ENCODE measurements at places on chromosomes 2 and 18.

GRCh38 chr18:48555465-48555995, 16.7 kb downstream of the CTIF start:
- DNase-seq = no peak

- peak; percentile 87 for DNase-seq
These were observed 21.4 kb downstream of the HJURP start for GRCh38 chr2:233832869-233833311.

GRCh38 chr18:3193331-3193730, 26.4 kb downstream of the MYOM1 start:
- no peak for DNase-seq

- DNase-seq = no peak
These were observed 327.5 kb upstream of the HNRNPA3 start for GRCh38 chr2:176885001-176885643.

- DNase-seq = no peak
These were observed 233.0 kb downstream of the ALK start for GRCh38 chr2:29688429-29688828.

- DNase-seq = no peak
These were observed 15.9 kb downstream of the FBXO41 start for GRCh38 chr2:73268366-73268829.

DNA sequence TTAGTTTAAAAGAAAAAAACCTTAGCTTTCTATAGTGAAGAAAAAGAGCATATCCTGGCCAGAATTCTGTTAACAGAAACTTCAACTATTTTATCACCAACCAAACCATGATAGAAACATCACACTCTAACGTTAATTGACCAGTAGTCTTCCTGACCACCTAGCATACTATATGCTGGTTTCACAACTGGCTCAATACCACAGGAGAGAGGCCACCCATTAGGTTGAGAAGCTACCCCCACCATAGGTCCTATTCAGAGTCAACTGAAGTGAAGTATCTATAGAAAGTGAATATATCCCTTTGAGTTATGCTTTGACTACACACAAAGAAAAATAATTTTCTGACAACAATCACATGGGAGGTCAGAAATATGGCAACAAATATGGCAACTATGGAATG, 85.2 kb upstream of the STK17B start:
- DNase-seq = no peak

DNA sequence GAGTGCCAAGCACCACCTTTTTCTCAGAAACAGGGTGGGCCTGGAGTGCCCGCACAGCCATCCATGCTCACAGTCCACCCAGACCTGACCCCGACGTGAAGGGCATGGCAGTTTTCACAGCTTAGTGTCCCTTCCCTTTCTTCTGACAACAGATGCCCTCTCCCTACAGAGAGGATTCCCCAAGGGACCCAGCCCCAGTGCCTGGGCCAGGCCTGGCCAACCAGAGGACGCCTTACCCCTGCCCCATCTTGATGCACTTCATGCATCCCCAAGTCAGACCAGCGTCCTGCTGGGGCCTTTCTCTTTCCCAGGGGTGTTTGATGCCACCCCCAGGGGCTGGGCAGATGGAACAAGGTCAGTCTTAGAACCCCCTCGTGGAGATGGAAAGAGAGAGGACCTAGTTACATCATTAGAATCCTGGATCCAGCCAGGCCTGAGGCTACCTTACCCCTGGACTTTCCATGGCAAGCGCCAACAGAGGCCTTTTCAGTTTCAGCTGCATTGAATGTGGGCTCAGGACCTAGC, 3.8 kb downstream of the ANKMY1 start:
- DNase-seq = no peak

- no peak for DNase-seq
These were observed 246.5 kb upstream of the SPRED2 start for GRCh38 chr2:65678779-65679391.

GRCh38 chr2:186757009-186757408, 63.1 kb downstream of the FAM171B start:
- DNase-seq = peak; percentile 88

DNA sequence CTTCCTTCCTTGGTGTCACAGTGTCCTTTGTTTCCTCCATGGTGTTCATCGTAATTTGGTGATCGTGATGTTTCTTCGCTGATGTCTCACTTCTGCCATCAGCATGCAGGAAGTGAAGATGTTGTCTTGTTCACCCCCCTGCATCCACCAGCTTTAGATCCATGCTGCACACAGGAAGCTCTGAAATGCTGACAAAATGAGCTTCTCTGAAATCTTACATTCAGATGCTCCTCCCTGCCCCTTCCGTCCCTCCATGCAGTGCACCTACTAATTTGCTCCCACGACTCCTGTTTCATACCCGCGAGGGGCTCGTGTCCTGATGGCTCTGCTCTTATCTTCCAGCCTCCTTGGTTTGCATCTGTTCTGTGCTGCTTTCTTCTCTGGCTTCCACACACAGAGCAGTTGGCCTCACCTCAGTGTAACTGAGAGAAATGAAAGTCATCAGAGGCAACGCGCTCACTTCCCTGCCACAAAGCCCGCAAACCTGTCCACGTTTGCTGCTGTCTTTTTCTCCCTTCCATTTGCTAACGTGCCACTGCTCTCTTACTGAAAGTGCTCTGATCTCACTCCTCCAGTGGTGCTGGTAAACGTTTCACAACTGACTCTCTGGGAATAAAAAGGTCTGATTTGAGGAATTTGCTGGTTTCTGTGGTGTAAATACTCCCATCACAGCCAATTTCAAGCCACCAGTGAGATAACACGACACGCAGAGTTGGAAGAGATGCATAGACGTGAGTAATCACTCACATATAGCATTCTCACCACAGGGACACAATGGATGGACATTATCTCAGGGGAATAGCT, 41.0 kb upstream of the MGAT4A start:
- no peak for DNase-seq

DNA sequence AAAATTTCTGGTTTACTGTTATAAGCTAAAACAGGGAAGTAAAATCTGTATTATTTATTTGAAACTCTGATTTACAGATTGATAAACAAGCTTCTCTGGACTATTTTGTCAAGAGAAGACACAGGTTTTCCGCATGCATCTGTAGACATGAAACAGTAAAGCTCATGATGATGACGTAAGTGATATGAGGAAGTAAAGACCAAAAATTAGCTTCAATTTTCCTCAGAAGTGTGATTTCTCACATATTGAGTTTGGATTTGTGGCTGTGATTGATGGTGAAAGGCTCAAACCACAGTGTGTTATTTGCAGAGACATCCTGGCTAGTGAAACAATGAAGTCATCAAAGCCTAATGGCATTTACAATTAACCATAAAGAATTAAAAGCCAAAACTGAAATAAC, 12.6 kb upstream of the LONRF2 start:
- no peak for DNase-seq

DNA sequence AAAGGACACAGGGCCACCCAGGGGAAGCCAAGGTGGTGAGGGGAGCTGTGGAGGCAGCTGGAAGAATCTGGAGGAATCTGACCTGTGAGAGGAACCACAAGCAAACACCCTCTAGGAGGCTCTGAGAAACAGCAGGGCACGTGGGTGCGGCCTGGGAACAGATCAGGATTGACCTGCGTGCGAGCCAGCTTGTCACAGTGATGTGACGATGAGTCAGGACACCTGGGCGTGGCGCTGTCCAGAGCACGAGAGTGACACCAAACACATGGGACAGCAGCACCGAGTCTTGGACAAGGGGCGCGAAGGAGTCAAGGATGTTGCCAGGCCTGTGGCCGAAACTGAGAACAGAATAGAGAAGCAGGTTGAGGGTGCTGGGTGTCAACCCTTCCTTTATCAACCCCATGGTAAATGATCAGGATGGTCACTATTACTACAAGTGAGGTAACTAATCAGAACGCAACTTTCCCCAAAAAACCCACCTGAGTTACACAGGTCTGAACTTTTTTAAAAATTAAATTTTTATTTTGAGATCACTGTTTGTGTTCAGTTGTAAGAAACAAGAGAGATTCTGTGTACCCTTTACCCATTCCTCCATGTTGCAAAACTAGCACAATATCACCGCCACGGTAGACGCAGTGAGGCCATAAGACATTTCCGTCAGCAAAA, 637 bp upstream of the SFT2D3 start:
- peak; percentile 77 for DNase-seq

DNA sequence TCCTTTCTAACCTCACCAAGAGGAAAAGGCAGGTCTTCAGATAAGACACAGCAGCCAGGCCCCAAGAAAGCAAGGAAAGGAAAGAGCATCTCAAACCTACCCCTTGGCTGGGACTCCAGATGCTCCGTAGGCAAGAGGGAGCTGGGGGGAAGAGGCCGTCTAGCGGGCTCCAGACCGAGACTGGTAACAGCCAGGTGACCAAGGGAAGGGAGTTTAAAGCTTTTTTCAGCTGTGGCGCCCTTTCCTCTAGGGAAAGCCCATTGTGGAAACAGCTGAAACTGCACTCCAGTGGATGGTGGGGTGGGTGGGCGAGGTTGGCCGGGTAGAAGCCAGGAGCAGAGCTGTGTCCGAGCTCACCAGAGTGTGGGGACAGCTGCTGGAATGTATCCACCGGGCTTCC, 180.4 kb downstream of the KLHL29 start:
- DNase-seq = no peak

GRCh38 chr2:238947920-238948710, 100.2 kb downstream of the TWIST2 start:
- peak; percentile 10 for DNase-seq

- no peak for DNase-seq
These were observed 147.7 kb downstream of the CTNNA2 start for GRCh38 chr2:79660557-79660956.

DNA sequence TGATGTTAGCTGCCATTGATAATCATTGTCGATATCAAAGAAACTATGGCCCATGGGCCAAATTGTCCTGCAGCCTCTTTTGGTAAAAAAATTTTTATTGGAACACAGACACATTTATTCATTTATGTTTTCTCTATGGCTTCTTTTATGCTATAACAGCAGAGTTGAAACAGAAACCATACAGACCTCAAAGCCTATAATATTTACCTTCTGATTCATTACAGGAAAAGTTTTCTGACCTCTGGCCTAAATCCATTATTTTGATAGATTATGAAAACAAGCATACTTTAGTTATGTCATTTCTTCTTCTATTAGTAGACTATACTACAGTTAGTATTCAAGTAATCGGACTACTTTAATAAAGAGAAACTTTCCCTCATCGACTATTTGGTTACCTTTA, 349.7 kb upstream of the GALNT5 start:
- no peak for DNase-seq

GRCh38 chr2:23720705-23721453, 206.0 kb downstream of the ATAD2B start:
- DNase-seq = no peak

DNA sequence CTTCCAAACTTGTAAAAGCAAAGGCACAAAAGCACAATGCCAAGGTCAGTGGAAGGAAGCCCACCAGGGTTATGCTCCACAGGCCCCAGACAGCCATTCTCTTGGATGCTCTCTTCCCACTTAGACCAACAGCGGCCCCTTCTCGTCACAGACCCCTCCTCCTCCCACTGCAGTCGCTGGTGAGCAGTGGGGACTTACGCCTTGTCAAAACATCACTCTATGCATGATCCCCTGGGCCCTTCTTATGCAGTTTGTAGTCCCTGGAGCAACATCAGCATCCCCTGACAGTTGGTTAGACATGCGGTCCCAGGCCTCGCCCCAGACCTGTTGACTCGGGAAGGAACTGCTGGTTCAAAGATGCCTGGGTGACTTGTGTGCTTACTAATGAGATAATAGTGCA, 376.0 kb upstream of the KLHL29 start:
- DNase-seq = no peak

GRCh38 chr2:2321200-2321540, 9.9 kb downstream of the MYT1L start:
- no peak for DNase-seq

GRCh38 chr2:148670773-148671172, 26.2 kb downstream of the EPC2 start:
- DNase-seq = no peak

DNA sequence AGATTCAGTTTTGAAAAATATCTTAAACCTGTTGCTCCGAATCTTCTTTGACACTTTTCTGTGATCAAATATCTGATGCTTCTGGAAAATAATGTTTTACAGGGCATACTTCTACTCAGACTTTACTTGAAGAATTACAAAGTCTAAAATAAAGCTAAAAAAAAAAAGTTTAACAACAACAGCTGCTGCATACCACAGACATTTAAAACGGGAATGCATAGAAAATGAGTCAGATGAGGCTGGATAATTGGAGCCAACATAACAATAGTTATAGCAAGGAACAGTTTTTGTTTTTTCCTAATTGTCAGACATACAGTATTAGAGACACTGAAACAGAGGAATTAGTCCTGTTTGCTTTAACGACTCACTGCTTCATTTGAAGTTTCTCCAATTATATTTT, 1090.2 kb downstream of the SUCLG1 start:
- DNase-seq = no peak

- peak; percentile 82 for DNase-seq
These were observed 591 bp downstream of the SLC16A14 start for GRCh38 chr2:230068016-230068650.

DNA sequence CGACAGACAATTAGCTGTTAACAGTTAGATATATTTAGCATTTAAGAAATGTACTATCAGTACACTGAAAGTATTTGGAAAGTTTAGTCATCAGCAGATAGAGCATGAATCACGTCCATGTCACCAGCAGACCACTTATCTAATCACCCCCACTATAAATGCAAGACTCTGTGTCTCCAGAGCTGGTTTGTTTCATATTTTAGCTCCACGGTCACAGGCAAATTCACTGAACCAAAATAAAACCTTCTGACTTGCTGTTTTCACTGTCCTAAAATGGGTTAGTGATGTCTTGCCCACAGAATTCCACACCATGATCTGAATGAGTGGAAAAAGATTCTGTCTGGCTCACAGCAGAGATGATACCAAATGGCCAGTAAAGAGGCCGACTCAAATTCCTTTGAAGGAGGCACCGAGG, 64.9 kb downstream of the CDH2 start:
- no peak for DNase-seq

GRCh38 chr2:54107455-54107764, 8.0 kb upstream of the ACYP2 start:
- DNase-seq = no peak

GRCh38 chr2:69965756-69966445, 4.5 kb upstream of the ASPRV1 start:
- no peak for DNase-seq

DNA sequence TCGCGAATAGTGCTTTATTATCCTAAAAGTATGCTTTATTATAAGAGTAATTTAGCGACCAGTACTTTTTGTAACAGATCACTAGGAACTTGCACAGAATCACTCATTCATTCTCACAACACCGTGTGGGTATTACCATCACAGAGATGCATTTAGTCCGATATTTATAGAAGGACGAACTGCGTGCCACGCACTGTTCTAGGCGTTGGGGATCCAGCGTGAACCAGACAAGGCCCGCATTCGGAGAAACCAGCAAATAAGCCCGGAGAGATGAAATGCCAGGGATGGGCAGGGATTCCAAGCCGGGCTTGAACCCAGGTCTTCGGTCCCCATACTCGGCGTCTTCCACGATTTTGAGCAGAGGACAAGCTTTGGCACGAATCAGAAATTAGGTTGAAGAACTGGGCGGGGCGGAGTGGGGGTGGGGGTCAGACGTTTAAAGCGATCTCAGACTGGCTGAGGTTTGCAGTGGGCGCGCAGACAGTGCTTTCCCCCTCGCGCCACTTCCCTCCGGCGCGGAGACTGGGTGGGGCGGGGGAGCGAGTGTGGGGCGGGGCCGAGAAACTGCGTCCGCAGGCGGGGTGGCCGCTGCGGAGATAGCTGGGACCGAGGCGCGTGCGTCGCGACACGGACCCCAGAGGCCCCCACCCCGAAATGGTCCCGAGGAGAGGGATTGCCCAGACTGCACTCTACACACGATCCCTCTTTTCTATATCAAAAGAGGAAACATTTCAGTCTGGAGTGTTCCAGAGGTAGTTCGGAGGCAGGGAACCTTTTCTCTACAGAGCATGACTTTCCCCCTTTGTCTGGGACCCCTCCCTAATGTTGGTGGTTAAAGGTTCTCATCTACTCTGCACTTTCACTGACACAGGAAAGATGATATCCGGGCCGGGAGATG, 1.1 kb upstream of the CXCR4 start:
- peak; percentile 49 for DNase-seq
